ENCODE measurements at places on chromosomes 13 and 19.

- DNase-seq: no peak
Measured at GRCh38 chr19:17615889-17616685, 60.6 kb downstream of the COLGALT1 start.

DNA sequence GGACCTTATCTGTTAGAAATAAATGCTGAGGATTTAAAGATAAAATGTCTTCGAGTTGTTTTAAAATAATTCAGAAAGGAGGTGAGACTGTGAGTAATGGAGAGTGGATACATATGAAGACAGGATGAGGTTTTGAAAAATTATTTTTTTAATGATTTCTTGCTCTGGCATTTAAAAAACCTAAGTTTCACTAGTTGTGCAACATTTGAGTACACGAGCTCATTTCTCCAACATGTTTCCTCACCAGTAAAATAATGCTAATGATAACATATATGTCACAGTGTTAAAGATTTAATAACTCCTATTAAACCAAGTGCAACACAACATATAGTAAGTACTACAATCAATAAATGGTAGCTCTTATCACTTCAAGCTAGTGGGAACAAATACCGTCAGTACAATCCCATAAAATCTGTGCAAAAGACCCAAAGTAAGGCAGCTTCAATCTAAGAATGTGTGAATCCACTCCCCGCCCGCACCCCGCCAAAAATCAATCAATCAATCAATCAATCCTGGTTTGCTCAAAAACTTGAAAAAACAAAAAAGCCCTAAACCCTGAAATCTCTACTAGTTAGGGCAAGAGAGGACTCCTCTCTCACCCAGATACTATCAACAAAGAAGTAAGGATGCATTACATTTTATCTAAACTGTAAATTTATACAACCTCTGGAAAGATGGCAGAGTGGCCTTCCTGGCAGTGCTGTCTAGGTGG is 1.3 kb downstream of the ALG5 start:
- no peak for DNase-seq

DNA sequence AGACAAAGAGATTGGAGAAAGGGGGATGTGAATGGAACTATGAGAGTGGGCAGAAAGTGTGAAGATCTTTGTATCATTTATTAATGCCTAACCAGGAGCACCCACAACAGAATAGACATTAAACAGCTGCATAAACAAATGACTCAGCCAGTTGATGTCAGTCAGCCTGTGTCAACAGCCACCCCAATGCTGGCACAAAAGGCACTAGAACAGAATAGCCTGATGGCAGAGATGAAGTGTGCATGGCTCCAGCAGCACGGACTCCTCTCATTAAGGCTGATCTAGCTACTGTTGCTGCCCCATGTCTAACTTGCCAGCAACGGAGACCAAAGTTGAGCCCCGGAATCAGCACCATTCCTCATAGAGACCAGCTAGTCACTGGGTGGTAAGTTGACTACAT is 7.8 kb downstream of the CPB2 start:
- DNase-seq: no peak

GRCh38 chr13:26962671-26963070 is 202.1 kb upstream of the GPR12 start:
- no peak for DNase-seq

DNA sequence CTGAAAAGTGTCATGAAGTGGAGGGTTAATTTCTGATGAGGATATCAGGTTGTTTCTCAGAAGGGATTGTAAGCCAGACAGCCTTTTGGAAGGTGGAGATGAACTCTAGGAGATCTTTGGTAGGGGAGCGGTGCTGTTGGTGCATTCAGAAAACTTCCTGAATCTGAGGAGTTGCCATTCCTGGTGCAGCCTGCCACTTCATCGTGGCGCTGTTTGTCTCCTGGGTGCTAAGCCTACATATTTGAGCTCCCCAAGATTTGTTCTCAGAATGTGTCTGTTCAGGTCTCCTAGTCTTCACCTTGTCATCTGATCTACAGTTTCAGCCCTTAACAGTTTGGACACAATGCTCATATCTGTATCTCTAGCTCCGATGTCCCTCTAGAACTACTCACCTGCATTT is 285.6 kb downstream of the MTUS2 start:
- no peak for DNase-seq

DNA sequence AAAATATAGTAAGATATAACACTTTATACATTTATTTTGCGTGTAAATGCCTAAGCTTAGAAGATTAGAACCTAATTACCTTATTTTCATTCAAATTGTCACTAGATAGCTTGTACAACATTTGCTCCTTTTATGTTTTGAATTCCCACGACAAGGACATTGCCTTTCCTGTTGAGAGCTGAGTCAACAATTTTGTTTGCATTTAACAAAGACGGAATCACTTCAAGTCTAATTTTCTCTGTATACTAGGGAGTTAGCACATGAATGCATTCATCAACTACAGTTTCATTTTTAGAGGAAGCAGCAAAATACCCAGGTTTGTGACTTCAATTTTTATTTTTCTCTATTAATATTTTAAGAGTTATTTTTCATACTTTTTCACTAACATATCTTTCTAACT is 48.7 kb upstream of the PCCA start:
- no peak for DNase-seq

- DNase-seq: no peak
Measured at GRCh38 chr19:3949997-3950859, 17.4 kb downstream of the NMRK2 start.

GRCh38 chr19:42122691-42123607 is 9.3 kb downstream of the POU2F2 start:
- peak; percentile 58 for DNase-seq

DNA sequence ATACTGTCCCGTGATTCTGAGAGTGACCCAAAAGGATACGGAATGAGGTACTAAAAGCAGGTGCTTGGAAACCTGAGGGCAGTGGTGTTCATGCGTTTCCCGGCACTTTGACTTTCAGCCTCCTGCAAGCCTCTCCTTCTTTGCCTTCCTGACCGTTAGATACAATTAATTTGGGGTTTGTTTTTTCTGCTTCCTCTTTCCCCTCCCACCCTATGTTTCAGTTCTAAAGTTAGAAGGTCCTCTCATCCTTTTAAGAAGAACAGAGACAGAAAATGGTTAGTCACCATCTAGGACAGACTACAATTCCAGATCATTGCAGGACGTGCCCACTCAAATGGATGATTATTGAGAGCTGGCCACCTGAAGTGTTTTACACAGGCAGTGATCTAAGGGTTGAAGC is 1.8 kb upstream of the LILRB4 start:
- no peak for DNase-seq

DNA sequence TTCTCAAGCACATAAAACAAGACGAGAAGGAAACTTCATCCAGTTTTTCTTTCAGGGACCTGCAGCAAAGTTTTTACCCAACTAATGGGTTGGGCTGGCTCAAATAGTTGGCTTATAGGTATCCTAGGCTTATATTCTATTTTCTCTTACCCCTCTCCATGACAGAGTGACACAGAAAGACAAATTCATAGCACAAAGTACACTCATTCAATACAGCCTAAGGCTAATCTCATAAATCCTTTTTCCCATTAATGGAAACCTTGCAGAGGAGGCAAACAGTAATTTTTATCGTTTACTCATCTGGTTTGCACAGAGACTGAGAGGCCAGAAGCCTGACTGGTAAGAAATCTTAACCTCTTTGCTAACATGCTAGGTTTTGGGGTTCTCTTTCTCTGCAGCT is 1589.9 kb downstream of the SLITRK1 start:
- DNase-seq: no peak

GRCh38 chr13:95656386-95657015 is 12.0 kb upstream of the DZIP1 start:
- DNase-seq: no peak

DNA sequence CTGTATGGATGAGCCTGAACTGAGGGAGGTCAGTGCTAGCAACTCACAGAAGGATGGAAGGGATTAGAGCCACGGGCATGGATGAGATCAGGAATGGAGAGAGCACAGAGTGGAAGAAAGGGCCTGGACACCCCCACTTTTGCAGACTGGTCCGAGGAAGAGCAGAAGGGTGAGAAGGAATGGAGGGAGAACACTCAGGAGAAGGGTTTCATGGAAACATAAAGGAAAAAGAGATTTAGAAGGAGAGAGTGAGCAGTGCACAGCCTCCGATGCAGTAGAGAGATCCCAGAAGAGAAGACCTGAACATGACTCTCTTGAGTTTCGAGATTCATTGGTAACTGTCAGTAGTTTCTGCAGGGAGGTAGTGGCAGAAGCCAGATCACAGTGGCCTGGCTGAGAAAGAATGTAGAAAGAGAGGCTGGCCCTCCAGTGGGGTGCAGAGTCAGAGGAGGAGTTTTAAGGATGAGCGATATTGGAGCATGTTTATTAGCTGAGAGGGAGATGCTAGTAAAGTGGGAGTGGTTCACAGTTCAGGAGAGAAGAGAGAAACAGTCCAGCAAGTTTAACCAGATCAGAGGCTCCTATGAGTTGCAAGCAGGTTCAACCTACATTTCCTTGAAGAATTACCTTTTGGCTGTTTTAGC is 108.9 kb downstream of the ZAR1L start:
- no peak for DNase-seq

DNA sequence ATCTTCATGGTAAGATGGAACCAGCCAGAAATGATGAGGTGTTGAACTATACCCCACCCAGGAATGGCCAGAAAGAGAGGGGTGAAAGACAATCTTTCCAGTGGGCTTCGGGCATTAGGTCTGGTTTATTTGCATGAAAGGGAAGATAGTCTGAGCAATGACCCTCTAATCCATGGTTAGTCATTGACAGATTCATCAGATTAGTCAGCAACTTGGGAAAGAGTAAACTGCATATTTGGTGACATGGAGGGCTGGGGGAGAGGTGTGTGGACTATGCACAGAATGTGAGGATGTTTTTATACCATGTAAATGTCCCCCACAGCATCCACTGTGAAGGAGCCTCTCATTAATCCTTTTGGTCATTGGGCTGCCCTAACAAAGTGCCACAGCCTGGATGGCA is 30.1 kb upstream of the USP12 start:
- no peak for DNase-seq

- no peak for DNase-seq
Measured at GRCh38 chr13:83883061-83883523, 818 bp upstream of the SLITRK1 start.

DNA sequence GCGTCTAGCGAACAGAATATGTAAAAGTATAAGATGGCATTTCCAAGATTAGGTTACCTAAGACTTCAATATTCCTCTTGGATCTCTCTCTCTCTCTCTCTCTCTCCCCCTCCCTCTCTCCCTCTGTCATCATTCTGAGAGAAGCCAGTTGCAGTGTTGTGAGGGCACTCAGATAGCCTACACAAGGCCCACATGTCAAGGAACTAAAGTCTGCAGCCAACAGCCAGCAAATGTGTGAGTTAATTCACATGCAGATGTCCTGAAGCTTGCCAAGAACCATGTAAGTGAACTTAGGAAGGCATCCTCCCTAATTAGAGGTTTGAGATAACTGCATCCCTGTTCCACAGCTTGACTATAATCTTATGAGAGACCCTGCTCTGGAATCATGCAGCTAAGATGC is 822.9 kb upstream of the PRR20A start:
- DNase-seq: no peak

- DNase-seq: no peak
Measured at GRCh38 chr13:59946944-59947343, 216.8 kb downstream of the DIAPH3 start.

DNA sequence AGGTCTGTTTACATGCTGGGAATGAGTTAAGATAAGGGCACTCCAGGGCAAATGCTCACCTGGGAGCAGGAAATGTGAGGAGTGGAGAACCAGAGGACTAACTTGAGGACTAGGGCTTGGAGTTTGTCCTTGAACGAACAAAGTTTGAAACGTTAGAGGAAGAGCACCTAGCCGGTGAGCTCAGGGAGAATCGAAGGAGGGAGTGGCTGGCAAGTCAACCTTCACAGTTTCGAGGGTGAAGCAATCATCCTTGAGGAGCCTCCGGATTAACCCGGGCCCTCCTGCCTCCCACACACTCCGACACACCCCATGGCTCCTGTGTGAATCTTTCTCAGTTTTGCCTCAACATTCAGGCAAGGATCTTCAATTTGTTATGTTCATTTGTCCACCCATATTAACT is 58.6 kb downstream of the LMO7 start:
- no peak for DNase-seq

- DNase-seq: peak; percentile 46
Measured at GRCh38 chr19:11560404-11561051, 1.5 kb upstream of the ELOF1 start.

GRCh38 chr13:93345024-93345423 is 118.4 kb downstream of the GPC6 start:
- no peak for DNase-seq

DNA sequence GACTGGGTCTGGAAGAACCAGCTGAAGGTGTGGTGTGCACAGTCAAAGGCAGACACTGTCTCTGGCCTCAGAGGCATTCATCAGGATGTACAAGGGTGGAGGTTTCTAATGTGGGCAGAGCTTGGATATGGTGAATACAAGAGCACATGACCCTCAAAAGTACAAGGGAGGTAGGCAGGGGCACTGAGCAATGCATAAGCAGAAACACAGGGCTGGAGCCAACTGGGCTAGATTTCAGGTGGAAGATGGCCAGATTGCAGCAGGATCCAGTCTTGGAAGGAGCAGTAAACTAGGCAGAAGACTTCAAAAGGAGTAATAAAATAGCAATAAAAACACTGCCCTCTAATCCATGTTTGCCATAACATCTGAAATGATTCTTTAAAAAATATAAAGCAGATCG is 417.1 kb downstream of the OLFM4 start:
- no peak for DNase-seq

GRCh38 chr13:87234981-87235380 is 436.2 kb upstream of the SLITRK5 start:
- DNase-seq: no peak

DNA sequence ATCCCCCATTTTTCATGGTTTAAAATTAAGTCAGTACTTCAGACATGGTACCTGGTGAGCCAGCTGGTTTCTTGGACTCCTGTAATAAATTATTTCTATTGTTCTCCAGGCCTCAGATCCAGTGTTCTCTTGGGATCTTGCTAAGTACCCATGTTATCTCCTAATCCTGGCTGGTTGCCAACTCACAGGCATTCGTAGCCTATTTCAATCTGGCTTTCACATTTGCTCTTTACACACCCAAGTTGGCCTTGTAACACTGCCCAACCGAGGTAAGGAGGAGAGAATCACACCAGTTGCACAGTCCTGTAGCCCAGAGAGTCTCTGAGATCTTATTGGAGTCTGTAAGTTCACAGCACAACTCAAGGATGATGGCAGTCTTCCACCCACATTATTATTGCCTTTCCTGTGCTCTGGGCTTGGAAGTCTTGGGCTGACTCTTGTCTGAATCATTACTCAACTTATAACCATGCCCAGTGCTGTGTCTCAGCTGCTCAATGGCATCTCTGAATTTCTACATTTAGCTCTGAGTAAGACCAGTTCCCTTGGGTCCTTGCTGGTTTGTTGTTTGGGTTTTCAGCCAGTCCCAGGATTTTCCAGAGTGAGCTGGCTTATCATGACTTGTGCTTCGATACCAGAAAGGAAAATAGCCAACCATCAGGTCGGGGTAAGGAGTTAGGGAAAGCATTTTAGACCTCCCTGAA is 76.6 kb upstream of the KLF12 start:
- DNase-seq: no peak

GRCh38 chr19:18292810-18293641 is 11.6 kb upstream of the JUND start:
- no peak for DNase-seq

Measured in stimulated activated CD8-positive, alpha-beta memory T cell treated with anti-CD3 and anti-CD28 coated beads, Interleukin-15, amount 100 ng/mL, for 4 hours (primary cell).